G401 (cell line): ENCODE measurements at places on chromosomes 1 and 21. TPM values are rescaled to one million over a fixed set of nuclear protein-coding genes. Genes with fewer than 3 reads are reported as not detected.

The PPM1J gene
- total RNA-seq = 10.1 and 13.2 TPM in 2 replicates

The CLDN17 gene
- total RNA-seq = not detected in 2 replicates

The BRDT gene
- 0.55 TPM in 1 of 2 replicates, not detected in the other for total RNA-seq

The LYST gene
- 0.58 and 0.68 TPM in 2 replicates for total RNA-seq

DNA sequence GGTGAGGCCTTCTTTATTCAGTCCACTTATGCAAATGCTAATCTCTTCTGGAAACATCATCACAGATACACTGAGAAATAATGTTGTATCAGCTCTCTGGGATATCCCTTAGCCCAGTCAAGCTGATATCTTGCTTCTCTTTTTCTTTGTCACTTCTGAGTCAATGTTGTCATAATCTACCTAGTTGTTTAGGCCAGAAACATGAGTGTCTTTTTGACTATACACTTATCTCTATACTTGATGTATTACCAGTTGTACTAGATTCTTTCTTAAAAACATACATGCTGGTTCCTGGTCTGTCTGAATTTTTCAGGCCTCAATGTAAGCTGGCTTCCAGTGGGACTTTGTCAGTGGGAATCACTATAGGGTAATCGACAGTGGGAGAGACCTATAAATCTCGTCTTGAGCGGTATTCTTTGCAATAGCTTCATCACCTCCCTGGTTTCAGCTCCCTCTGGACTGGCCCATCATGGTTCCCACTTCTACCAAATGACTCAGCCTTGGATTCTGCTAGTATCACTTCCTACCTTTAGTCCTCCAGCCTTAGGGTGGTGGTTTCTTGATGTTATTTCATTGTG is 135.2 kb upstream of the CYYR1 start:
- DNase-seq = no peak
